ENCODE measurements at places on chromosomes 4 and X.

GRCh38 chrX:117196481-117196880, 733.7 kb upstream of the CT83 start:
- no peak for DNase-seq

DNA sequence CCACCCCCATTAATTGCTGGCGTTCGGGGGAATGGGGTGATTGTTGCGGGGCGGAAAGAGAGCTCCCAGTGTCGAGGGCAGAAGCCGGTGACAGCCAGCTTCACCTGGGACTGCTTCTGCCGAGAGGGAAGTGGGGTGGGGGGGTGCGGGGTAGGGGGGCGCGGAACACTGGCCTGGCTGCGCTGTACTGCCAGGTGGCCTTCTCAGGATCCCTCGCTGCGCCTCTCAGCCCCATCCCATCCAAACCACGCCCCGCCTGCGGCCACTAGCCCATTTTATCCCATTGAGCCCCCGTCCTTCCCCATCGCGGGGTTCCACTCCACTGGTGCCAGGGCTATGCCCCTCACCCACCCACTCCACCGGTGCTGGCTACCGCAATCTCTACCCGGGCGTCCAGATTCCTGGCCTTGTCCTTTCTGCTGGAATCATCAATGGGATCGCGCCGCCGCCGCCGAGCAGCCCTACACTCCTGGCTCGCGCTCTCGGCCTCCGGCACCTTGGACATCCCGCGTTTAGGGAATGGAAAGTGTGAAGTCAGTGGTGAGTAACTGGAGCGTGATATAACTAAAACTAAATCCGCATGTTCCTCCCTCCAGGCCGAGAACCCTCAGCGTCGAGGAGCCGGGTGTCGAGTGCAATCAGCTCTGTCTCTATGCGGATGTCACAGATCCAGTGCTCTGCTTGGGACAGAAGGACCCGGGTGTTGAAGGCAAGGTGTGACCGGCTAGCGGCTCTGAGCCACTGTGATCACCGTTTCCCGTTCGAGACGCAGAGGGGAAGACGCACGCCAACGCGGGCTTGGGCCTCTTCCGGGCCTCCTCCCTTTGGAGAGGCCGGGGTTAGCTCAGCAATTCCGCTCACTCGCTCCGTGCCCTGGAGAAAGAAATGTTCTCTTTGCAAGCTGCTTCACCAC, 20.5 kb downstream of the NKX3-2 start:
- DNase-seq: no peak

DNA sequence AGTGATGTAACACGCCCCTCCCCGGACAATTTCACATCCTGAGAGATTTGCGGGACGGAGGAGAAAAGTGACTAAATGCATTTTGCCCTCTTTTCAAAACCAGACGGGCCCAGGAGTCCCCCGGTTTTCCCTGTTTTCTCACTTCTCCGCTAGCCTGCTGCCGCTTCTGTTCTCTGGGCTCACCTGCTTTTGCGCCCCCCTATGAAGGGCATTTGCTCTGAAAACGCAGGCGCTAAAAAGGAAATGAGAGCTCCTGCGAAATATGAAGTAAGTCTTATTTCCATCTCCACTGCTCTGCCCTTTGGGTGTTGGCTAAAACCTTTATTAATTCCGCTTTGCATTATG, 613 bp upstream of the TMEM47 start:
- no peak for DNase-seq

DNA sequence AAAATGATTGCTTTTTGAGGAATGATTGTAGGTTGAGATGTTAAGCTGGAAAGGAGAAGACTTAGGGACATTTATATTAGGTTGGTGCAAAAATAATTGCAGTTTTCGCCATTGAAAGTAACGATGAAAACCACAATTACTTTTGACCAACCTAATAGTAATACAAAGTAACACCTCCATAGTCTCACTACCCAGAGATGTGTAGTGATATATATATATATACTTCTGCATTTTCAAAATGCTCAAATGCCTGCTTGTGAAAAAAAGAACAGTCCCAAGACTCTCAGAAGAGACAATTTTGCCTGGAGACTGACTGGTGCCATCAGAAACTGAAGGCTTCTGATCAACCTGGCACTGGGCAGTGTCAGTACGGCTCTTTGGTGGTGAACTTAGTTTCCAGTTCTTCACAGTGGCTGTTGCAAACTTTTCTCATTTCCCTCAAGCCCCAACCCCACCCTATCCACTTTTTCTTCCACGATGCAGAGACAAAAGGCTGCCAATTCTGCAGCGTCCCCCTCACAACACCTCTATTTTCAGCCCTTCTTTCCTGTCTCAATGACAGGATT, 35.1 kb upstream of the TAPT1 start:
- DNase-seq: no peak

GRCh38 chrX:86455495-86455894, 307.2 kb downstream of the DACH2 start:
- DNase-seq: no peak

DNA sequence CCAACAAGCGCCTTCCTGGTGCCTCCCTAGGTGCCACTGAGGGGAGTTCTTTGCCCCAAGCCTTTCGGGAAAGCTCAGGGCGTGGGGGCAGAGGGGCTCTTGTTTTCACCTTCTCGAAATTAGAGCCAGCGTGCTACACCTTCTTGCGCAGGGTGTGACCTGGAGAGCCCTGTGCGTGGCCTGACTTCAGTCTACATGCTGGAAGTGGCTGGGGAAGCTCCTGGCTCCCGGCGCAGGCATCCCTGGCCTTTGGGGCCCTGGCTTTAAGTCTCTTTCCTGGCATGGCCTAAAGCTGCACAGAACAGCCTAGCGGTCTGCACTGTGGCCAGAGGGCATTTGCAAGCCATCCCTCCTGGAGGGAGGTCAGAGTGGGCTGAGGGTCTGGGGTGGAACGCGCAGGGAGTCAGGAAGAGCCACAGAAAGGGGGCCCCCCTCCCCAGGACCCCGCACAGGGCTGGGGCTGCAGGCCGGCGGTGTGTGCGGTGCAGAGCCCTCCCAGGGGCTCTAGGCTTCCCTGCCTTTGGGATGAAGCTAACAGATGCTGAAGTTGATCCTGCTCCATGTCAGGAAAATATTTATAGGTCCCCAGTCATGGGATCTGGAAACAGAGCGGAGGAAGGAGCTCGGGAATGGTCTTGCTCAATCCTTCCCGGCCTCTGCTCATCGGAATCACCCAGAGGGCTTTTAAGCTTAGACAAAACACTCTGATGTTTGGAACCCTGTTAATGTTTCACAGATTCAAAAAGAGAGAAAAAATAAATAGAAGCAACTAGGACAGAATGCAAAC, 781 bp upstream of the SPON2 start:
- DNase-seq: no peak

All from stimulated activated CD8-positive, alpha-beta memory T cell treated with anti-CD3 and anti-CD28 coated beads, Interleukin-4, amount 100 ng/mL, for 1 hour (primary cell).